OCI-LY7 (cell line): ENCODE measurements at places on chromosomes 1 and 21.
A peak's percentile ranks its signal among the peaks of the same experiment; 100 is the strongest.

- no peak for DNase-seq
These were observed 37.6 kb downstream of the FCRL2 start for GRCh38 chr1:157739229-157739901.

GRCh38 chr1:117793413-117793812, 136.0 kb downstream of the GDAP2 start:
- no peak for DNase-seq

DNA sequence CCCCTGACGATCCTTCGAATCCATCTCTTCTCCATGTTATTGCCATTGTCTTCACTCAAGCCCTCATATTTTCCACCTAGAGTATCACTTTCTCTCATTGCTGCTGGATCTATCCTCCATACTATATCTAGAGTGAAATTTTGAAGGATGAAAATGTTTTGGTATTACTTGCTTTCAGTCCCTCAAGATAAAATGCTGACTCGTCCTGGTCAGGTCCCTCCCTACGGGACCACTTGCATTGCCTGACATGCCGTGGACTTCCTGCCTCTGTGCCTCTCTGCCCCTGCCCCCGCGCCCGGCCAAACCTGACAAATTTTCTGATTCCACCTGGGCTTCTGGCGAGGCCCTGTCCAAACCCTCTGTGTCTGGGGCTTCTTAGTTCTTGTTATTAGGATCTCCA, 23.6 kb downstream of the SPATA46 start:
- no peak for DNase-seq

GRCh38 chr1:156089704-156090103, 7.4 kb upstream of the MEX3A start:
- DNase-seq: peak; percentile 77

DNA sequence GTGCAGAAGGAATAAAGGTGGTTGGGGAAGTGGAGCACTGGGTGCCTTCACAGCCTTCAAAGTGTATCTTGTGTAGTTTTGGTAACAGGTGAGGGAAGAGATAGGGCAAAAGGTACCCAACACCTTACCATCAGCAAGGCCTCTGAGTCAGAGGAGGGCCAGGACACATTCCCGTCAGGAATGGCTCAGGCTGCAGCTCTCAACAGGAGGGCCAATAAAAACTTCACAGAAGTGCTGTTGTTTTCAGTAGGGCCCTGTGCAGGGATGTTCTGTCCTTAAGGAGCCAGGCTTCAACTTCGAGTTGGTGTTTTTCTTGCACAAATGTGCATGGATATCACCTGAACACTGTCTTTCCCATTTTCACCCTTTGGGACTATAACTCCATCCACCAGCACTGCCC, 333.4 kb downstream of the ASTN1 start:
- DNase-seq: no peak

- DNase-seq: no peak
These were observed 225.2 kb upstream of the LYPLAL1 start for GRCh38 chr1:218948446-218948845.

- no peak for DNase-seq
These were observed 31.7 kb downstream of the GPATCH2 start for GRCh38 chr1:217599154-217599553.

DNA sequence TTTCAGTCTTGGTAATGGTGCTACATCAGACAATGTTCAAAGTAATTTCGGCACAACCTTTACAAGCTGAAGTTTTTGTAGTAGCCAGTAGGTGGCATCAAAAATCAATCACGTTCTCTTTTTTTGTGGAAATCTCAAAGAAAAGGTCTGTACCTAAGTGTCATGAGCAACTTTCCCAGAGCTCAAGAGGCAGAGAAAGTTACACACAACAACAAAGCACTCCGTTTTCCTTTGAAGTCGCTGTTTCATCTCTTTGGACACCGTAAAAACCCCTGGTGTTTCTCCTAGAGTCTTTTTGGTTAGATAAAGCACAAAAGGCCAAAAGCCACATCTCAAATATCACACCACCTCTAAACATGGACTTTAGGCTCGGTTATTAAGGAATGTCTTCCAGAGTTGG, 131.6 kb downstream of the LHX8 start:
- peak; percentile 37 for DNase-seq

GRCh38 chr1:223007935-223008334, 135.1 kb downstream of the TLR5 start:
- no peak for DNase-seq

DNA sequence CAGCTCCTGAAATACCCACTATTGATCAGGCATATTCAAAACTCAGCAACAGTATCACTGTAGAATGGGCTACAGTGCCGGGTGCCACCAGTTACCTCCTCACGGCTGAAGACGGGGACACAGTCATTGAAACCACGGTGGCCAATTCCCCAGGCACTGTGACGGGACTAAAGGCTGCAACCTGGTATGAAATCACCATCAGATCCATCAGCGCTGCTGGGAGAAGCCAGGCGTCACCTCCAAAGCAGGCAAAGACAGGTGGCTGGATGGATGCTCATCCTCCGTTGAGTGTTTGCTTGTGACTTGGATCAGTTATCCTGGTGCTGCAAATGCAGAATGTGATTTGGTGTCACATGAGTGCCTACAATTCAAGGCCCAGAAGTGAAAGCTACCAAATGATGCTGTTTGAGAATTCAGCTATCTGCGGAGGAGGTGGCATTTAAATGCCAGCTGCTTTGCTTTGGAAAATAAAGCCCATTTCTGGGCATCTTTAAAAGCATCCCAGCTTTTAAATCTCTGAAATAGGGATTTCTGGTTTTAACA, 5.1 kb downstream of the FNDC7 start:
- no peak for DNase-seq

GRCh38 chr1:96845464-96845863, 123.9 kb downstream of the PTBP2 start:
- DNase-seq: peak; percentile 54

- no peak for DNase-seq
These were observed 4.5 kb downstream of the AJAP1 start for GRCh38 chr1:4658643-4659628.

DNA sequence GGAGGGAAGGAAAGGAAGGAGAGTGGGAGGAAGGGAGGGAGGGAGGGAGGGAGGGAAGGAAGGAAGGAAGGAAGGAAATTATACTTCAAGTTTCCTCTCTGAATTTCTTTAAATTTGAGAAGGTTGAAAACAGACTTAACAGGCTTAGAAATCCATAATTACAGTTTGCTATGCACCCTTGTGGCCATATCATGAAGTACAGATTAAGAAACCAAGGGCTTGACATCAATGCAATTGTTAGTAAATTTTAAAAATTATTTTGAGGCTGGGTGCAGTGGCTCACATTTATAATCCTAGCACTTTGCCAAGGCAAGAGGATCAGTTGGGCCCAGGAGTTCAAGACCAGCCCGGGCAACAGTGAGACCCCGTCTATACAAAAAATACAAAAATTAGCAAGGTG, 14.4 kb downstream of the ANP32E start:
- DNase-seq: peak; percentile 38

DNA sequence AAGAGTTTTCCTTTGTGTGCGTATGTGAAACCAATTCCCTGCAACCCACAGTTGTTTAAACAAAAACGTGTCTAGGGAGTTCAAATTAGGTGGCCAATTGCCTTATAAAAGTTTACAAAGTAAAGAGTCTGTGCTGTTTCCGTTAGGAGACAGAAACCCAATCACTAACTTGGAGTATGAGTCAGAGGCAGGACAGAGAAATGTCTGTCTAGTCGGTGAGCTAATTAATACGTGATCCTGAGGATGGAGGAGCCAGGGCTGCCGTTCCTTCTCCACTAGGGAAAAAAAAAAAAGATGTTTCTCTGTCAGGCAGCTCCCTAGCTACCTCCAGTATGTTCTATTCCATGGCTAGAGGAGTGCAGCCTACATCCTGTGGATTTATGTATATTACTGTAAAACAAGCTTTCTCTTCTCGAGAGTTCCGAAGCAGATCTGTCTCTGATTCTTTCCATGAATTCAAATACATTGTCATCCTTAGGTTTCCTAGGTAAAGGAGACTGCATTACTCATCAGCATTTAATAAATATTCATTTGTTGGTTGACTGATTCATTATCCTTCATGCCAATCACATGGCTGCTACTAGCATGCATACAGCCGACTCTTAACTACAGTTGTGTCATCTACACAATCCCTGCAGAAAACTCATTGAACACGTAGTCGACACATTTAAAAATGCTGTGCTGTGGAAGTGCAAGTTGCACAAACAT, 430.6 kb downstream of the KIF26B start:
- DNase-seq: no peak

- peak; percentile 60 for DNase-seq
These were observed 36.8 kb upstream of the RPF1 start for GRCh38 chr1:84442256-84442655.

DNA sequence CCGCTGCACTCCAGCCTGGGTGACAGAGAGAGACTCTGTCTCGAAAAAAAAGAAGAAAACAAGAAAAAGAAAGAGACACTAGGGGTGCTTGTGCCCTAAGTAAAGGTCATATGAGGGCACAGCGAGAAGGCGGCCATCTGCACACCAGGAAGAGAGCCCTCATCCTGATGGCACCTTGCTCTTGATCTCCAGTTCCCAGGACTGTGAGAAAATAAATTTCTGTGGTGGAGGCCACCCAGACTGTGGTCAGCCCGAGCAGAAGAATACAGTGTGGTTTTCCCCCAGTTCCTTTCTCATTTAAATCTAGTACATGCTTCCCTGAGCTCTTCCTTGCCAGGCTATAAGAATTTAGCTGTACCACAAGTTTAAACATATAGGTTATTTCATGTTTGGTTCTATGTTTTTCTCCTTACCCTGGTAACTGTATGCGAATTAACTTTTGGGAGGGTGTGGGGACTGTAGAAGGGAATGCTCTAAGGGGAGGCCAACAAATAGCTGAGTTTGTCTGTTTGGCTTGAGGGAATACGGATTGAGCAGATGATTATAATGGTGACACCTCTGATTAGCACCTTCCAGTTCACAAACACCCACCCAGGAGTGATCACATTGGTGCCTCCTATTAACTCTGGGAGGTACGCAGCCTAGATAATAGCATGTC, 119.6 kb upstream of the ERRFI1 start:
- no peak for DNase-seq

GRCh38 chr1:3060601-3061551, 8.1 kb upstream of the PRDM16 start:
- DNase-seq: no peak

DNA sequence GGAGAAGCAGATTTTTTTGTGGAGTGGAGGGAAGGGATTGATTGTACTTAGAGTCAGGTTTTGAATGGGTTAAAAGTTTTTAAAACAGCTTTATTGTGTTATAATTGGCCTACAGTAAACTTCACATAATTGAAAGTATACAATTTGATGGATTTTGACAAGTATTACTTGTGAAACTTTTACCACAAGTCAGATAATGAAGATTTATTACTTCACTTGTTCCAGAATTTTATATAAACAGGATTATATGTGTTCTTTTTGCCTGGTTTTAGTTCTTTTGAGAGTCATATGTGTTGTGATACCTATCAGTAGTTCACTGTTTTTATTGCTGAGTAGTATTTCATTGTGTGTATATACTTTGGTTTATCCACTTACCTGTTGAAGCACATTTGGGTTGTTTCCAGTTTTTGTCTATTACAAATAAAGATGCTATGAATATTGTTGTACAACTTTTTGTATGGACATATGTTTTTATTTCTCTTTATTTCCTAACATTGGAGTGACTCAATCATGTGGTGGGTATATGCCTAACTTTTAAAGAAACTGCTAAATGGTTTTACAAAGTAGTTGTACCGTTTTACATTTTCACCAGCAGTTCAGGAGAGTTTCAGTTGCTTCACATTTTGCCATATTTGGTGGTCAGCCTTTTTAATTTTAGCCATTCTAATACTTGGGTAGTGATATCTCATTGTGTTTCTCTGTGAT, 71.0 kb downstream of the DYRK1A start:
- DNase-seq: no peak

DNA sequence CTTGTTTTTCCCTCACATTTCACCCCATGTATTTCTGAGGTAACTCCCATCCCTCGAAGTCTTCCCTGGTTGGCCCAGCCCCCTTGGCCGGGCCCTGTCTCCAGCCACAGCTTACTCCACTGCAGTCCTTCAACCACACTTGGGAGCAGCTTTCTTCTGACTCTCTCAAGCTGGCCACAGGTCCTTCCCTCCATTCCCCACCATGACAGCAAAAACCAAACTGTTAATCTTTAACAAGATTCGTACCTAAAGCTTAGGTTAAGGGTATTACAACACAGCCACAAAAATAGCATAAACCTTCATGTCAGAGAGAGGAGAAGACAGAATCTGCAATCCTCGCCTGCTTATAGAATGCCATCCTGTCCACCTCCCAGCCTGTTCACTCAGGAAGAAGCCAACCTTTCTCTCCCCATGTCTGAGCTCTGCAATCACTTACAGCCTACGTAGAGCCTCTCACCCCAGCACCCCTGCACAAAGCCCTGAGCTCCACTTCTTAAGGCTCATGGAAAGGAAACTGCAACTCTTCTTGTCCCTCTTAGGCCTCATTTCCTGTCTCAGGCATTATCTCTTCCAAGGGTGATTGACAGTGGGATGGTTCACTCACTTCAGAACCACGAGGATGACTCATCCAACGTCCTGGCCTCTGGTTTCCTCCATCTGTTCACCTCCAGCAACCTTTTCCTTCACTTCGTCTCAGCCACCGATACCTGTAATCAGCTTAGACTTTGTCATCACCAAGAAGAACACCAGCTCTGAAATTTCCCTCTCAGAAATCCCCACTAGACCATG, 72.8 kb downstream of the CD2 start:
- no peak for DNase-seq

- no peak for DNase-seq
These were observed 273.5 kb downstream of the COL11A1 start for GRCh38 chr1:102834688-102835320.

- no peak for DNase-seq
These were observed 14.7 kb downstream of the TNFRSF18 start for GRCh38 chr1:1191734-1192133.

DNA sequence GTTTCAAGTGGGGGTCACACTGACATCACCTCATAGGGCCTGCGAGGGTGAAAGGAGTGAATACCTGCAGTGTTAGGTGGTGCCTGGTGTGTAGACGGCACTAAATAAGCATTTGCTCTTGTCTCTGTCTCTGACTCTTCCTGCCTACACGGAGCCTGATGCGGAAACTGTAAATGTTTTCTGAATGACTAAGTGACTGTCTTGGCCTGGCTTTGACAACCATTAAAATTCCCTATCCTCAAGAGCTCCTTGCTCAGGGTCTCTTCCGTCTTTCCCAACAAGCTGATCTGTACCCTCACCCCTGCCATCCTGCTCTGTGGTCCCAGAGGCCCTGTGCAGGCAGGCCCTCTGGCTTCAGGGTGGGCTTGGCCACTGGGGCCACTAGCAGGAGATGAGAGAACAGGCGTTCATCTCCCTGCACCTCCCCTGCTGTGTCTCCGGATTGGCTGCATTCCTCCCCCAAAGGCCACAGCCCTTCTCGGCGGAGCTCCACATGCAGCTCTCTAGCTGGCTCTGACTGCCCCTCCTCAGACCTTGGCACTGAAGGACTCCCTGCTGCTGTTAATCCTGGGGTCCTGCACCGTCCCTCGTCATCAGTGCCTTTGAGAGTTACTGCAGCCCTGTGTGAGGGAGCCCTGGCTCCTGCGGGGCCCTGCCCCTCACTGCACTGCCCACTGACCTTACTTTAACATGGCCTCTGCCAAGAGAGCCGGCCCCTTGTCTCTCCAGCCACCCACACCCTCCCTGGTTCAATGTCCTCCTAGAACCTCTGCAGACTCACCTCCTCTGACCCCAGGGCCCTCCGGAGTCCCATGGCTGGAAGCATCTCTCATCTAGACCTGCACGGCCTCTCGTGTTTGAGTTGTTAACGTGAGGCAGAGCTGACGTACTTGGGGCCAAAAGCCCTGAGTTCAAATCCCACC, 211.1 kb downstream of the MATN1 start:
- DNase-seq: no peak
